Fibroblast of skin of abdomen (primary cell): ENCODE measurements at places on chromosomes 12 and 14.
A peak's percentile ranks its signal among the peaks of the same experiment; 100 is the strongest.

- peak; percentile 59 for DNase-seq
Measured at GRCh38 chr14:24179961-24180796, 8.3 kb downstream of the REC8 start.

GRCh38 chr14:37187294-37187693, 10.4 kb upstream of the MIPOL1 start:
- DNase-seq: no peak

- DNase-seq: no peak
Measured at GRCh38 chr14:73634011-73634833, 10.6 kb upstream of the DNAL1 start.

GRCh38 chr12:99911081-99911480, 73.7 kb downstream of the ANKS1B start:
- DNase-seq: peak; percentile 93

GRCh38 chr14:102043251-102044025, 43.4 kb downstream of the HSP90AA1 start:
- no peak for DNase-seq

DNA sequence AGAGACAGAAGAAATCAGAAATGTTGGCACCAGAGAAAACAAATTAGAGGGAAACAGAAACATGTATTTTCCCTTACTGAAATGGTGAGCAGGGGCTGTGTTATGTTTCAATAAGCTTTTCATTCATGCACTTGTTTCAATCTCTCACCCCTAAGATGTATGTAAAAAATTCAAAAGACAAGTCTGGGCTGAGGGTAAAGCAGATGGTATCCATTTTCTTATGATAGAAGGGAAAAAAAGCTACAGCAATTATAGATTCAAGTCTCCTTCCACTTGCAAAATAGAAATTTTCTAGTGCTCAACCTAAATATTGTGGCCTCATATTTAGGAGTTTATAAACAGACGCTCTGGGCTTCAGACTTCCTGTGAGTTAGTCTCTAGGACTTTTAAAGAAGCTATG, 138.3 kb downstream of the ST8SIA1 start:
- DNase-seq: no peak

DNA sequence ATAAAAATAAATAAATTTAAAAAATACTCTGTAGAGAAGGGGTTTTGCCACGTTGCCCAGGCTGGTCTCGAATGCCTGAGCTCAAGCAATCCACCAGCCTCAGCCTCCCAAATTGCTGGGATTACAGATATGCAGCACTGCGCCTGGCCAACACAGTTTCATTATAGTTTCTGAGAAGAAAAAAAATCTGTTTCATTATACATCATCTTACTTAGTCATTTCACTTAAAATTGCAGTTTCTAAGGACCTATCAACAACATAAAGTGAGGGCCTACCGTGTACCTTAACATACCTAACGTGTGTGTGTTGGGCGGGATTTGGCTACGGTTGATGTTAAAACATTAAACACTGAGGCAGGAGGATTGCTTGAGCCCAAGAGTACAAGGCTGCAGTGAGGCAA, 28.3 kb downstream of the P2RX2 start:
- DNase-seq: no peak

DNA sequence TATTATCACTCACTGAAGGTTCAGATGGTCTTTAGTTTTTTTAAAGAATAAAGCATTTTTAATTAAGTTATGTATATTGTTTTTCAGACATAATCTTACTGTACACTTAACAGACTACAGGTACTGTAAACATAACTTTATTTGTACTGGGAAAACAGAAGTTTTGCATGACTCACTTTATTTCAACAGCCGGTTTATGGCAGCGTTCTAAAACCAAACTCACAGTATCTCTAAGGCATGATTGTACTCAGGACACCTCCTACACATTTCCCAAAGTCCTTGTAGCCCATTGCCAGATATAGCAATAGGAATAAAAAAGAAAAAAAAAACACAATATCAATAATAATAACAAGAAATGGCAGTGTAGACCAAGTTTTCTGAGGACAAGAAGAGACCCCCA, 1341.4 kb downstream of the FSCB start:
- DNase-seq: no peak

GRCh38 chr12:25767606-25768005, 190.9 kb upstream of the RASSF8 start:
- DNase-seq: peak; percentile 77

- DNase-seq: no peak
Measured at GRCh38 chr12:15114501-15114900, 106.7 kb downstream of the RERG start.
